ENCODE measurements at places on chromosomes 3 and 15.

DNA sequence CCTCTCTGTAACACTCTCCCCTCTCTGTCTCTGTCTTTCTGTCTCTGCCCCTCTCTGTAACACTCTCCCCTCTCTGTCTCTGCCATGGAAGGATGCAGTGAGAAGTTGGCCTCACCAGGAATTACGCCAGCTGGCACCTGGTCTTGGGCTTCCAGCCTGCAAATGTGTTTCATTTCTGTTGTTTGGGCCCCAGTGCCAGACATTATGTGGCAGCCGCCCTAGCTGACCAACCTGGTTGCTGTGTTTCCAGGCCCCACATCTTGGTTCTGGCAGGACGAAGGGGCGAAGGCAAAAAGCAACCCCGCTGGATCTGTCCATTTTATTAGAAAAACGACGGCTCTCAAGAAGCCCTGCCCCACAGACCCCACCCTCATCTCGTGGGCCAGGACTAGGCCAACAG, 5.2 kb upstream of the ZXDC start:
- DNase-seq = no peak

- no peak for DNase-seq
Observed at GRCh38 chr3:100810671-100811070, 101.4 kb downstream of the TFG start.

- DNase-seq = no peak
Observed at GRCh38 chr15:33730815-33731214, 237.5 kb upstream of the CHRM5 start.

GRCh38 chr15:78909791-78910228, 35.0 kb downstream of the CTSH start:
- no peak for DNase-seq

DNA sequence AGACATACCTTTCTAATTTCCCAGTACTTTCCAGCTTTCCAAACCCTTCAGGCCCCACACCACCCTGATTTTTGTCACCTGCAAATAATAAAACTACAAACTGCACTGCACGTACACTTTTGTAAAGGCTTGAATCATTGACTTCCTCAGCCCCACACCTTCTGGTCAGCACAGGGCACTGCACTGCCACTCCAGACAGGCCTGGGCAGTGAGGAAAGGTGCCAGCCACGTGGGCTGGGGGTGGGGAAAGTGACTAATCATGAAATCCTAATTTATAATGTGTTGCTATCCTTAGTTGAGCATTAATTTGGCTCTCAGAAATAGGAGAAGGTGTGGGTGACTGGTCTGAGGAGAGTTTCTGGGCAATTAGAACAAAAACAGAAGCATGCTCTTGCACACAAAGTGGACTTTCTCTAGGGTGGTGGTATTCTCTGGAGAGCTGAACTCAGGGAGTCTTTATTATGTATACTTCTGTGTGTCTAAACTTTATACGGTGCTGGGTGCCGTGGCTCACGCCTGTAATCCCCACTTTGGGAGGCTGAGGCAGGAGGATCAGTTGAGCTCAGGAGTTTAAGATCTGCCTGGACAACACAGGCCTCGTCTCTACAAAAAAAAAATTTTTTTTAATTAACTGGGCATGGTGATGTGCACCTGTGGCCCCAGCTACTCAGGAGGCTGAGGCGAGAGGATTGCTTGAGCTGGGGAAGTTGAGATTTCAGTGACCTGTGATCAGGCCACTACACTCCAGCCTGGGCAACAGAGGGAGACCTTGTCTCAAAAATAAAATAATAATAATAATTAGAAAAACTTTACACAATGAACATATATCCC, 58.2 kb upstream of the FLNB start:
- DNase-seq = no peak

DNA sequence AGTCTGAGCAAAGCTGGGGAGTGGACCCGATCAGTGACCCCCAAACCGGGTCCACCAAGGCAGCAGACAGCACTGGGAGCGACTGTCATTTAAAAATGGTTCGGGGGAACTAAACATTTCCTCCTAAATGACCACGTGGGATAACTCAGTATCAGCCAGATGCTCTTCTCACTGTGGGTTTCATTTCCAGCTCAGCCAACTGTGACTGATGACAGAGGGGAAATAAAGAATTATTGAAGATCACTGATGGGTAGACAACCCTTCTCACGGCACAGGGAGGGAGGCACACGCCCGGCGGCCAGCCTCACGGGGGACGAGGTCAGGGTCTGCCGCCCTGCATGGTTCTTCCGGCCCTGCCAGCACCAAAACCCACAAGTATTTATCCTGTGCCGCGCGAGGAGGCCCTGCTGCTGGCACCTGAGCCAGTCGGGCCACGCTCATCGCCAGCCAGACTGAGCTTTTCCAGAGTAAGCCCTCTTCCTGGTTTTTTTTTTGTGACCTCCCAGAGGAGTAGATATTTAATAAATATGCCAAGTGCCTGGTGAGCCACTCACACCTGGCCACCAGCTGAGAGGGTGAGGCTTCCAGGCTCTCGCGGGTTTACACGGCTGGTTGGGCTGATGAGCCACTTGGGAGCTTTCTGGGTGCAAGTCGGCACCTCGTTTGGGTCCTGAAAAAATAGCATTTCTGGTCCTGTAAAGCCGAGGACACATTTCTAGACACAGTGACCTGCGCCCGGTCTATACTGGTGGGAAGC, 6.2 kb downstream of the MELTF start:
- DNase-seq = no peak

Data from stimulated activated CD4-positive, alpha-beta T cell treated with anti-CD3 and anti-CD28 coated beads, TNF-alpha, amount 100 ng/mL, for 4 hours (primary cell).